ENCODE measurements at places on chromosomes 2 and 18. TPM values are rescaled to one million over a fixed set of nuclear protein-coding genes. Genes with fewer than 3 reads are reported as not detected.

HOXD13 gene
- not detected for total RNA-seq

IL1RL1 gene
- 1.1 TPM for total RNA-seq

MRO gene
- total RNA-seq = under 0.01 TPM

ILKAP gene
- total RNA-seq = 18.0 TPM

MCM6 gene
- 8.2 TPM for total RNA-seq

DPY30 gene
- total RNA-seq = 50.7 TPM

CROCC2 gene
- total RNA-seq = not detected

CCDC148 gene
- total RNA-seq = 2.0 TPM

ANKRD30B gene
- total RNA-seq = 0.96 TPM

UNC80 gene
- not detected for total RNA-seq

CHRND gene
- total RNA-seq = not detected

PROKR1 gene
- not detected for total RNA-seq

CCDC68 gene
- 5.9 TPM for total RNA-seq

LAMA1 gene
- 91.6 TPM for total RNA-seq

RNASEH1 gene
- total RNA-seq = 46.2 TPM

SPRED2 gene
- total RNA-seq = 17.4 TPM

CTIF gene
- 26.8 TPM for total RNA-seq

FOXI3 gene
- not detected for total RNA-seq

UGT1A9 gene
- under 0.01 TPM for total RNA-seq

All from regular cardiac myocyte (primary cell).